ENCODE measurements at places on chromosomes 7 and 10. TPM values are rescaled to one million over a fixed set of nuclear protein-coding genes. Genes with fewer than 3 reads are reported as not detected.

The SHTN1 gene
- total RNA-seq, result 5.3 TPM

The OLAH gene
- total RNA-seq, result not detected

The MYL10 gene
- not detected for total RNA-seq

The INA gene
- 1.3 TPM for total RNA-seq

The COL1A2 gene
- 3,868 TPM for total RNA-seq

The FAM25A gene
- total RNA-seq, result not detected

The COA1 gene
- 56.1 TPM for total RNA-seq

The UTF1 gene
- not detected for total RNA-seq
